Osteoblast (primary cell): ENCODE measurements at places on chromosomes 12 and 14. TPM values are rescaled to one million over a fixed set of nuclear protein-coding genes. Genes with fewer than 3 reads are reported as not detected.

KRT77 gene
- total RNA-seq = not detected in 2 replicates

CCDC38 gene
- under 0.01 TPM in 2 replicates for total RNA-seq

SIX1 gene
- 18.1 and 21.5 TPM in 2 replicates for total RNA-seq

PTPN21 gene
- total RNA-seq = 17.4 and 18.0 TPM in 2 replicates

SLC16A7 gene
- 53.2 and 54.8 TPM in 2 replicates for total RNA-seq

TTC9 gene
- total RNA-seq = 0.29 and 0.36 TPM in 2 replicates
